CD4-positive, alpha-beta T cell treated with Interleukin-6 at 100 ng/mL for 8 hours (primary cell): ENCODE measurements at places on chromosomes 1 and 21.

DNA sequence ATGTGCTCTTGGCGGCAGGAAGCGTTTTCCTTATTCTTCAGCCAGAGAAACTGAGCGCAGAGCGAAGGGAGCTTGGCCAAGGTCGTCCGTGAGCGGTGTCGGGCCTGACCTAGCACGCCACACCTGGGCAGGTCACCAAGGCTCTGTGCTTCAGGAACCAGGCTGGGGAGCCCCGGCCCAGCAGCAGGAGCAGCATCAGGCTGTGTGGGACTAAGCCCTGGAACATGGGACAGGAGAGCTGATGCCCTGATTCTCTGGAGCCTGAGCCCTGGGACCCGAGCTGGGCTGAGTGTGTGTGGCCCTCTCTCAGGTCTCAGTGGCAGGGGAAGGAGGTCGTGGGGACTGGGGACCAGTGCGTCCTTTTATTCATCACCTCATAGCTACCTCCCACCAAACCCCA, 65.2 kb upstream of the ABCG1 start:
- DNase-seq = no peak

DNA sequence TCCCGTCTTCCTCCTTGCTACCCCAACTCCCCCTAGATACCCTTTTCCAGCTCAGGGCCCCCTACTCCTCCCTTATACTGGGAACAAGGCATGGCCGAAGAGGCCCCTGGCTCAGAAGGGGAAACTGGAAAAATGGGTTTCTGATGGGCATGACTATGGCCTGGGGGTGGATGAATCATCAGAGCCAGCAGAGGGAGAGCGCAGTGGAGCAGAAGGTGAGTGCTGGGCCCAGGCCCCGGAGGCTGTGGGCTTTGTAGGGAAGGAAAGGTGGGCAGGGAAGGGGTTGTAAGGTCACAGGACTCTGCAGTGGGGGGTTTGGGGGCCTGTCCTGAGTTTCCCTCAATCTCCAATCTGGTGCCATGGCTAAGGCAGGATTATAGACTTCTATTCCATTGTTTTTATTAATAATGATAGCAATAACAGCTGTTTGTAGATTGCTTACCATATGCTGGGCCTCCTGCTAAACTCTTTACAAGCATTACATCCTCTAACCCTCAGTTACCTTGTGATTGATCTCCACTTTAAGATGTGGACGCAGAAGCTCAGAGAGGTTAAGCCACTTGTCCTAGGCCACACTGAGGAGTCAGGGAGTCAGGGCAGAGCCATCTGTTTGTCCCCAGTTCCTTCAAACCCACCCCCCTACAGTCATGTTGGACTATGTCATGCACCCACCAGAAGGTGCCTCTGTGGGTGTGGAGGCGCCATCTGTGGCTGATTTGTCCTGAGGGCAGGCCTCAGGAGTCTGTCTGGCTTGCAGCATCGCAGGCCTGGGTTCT, 36.2 kb upstream of the ZNF362 start:
- no peak for DNase-seq

DNA sequence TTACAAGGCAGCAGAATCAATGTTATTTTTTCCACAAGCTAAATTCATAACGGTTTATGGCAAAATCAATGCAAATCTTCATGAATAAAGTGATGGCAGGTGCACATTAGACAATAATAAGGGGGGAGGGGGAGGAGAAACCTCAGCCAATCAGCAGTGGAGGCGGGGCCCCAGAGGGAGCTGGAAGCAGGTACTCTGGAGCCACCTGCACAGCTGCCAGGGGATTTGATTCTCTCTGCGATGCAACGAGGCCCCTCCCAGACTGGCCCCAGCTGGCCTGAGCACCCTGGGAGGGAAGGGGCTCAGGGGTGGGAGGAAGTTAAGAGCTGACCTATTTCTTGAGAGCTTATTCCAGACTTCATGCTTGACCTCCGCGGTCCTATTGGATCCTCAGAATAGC, 127.8 kb upstream of the IGSF21 start:
- no peak for DNase-seq

GRCh38 chr1:71245246-71245645, 164.4 kb upstream of the ZRANB2 start:
- DNase-seq = no peak

- DNase-seq = no peak
Measured at GRCh38 chr1:201710632-201711597, 118.0 kb upstream of the IPO9 start.

- no peak for DNase-seq
Measured at GRCh38 chr1:173502104-173502503, 25.0 kb downstream of the PRDX6 start.

DNA sequence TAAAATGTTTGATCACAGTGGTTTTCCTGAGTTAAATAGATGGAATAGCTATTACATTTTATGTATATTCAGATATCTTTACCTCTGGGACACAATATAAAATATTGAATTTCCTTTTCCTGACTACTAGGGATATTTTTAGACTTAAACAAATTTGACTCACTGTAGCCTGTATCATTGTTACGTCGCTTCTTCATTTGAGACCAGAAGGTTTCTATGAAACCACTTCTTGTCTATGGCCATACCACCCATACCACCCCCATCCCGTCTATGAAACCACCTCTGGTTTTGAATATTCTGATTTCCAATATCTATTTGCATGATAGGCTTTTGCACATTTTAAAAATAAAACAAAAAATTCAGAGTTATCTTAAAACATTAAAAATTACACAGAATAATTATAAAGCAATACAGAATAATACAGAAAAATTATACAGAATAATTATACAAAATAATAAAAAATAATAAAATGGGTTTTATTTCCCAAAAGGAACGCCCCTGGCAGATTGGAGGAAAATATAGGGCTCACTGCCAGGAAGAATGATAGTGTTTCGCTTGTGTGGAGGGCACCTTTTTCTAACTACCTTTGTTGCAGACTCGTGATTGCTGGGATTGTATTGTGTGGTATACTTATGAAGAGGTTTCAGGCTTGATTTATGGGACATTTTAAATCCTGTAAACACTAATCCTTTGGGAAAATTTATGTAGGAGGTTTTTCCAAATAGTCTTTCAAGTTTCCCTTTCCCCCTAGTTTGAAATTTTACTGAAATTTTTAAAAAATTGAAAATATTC, 4.7 kb downstream of the SPEN start:
- DNase-seq = no peak

DNA sequence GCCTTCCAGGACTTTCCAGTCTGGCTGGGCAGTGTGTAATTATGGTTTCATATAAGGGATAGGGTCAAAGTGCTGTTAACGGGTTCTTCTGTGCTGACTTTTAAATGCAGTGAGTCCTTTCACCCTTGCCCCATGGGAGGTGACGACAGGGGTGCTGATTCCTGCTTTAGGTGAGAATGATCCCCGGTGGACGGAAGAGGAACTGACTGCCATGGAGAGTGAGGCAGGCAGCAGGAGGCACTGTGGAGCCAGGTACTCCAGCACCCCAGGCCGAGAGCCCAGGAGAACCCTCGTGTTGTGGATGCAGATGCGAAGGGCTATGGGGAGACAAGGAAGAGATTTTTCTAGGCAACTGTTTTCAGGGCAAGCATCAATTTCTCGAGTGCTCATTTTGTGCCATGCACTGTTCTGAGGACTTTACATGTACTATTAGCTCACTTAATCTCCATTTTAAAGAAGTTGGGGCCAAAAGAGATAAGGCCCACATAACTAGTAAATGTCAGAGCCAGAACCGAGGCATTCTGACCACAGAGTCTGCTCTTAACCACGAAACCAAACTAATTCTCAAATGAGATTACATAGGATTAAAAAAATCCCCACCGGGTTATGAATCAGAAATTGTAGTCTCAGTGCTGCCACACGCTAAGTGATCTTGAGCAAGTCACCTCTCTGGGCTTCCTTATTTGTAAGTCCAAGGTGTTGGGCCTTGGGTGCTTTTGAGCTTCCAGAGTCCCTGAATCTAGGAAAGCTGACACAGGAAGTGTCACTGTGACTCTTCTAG, 28.2 kb downstream of the STPG1 start:
- DNase-seq = no peak

DNA sequence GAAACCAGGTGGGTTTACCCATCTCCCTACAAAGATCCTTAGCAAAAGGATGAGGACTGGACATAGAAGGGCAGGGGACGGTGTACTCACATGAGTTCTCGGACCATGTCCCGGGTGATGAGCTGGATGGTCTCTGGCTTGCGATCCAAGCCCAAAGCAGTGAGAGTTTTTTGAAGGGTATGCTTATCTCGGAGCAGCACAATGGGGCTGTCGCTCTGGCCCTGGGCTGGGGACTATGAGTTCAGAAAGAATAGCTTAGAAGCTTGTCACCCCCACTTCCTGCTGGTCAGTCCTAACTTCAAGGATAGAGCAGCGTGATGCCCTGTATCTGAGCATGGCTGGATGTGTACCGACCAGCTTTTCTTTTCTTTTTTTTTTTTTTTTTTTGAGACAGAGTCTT, 9.6 kb downstream of the CFAP45 start:
- DNase-seq = no peak

DNA sequence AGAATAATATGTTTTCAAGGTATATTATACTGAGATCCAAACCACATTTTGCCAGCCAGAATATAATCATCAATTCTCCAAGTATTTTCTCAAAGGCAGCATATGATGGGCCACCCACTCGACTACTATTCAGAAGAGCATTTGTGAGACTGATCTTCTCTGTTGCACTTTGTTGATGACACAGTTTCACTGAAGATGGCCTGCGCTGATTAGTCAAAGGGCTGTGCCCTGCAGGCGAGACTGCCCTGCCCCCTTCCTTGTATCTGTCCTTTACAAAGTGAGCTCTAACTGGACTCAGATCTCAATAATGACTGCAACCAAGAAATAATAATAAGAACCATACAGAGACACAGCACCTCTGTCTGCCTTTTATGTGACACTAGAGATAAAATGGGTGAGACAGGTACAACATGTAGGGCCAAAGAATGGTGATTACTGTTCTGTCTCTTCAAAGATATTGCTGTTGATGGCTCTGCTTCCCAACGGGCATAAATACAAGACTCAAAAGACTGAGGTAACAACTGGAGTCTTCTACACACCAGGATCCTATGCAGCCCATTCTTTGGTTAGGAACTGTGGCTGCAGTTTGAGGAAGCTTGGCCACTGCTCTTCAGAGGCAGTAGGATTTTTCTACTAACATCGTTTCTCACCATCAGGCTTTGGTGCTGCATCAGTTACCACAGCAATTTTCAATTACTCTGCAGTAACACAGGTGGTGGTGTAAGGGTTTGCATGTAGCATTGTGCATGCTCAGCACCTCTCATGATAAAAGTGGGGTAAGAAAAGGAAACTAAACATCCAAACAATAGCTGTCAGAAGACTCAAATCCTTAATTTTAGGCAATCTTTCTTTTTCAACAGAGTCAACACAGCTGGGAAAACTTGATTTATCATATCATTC, 481.1 kb downstream of the PTBP2 start:
- DNase-seq = no peak

- no peak for DNase-seq
Measured at GRCh38 chr1:68314151-68314780, 81.9 kb upstream of the WLS start.

DNA sequence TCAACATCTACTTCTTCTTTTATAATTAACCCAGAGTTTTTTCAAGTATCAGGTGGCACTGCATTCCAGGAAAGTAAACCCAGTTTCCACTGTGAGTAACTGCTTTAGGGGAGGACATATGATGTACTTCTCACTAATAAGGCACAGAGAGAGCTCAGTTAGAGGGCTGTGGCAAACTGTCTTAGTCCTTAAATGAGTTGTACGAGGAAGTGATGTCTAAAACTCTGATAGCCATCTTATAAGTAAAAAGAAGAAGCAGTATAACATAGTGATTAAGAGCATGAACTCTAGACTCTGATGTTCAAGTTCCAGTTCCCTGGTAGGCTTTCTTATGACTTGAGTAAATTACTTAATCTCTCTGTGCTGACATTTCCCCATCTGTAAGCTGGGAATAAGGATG, 58.7 kb upstream of the PTGS2 start:
- DNase-seq = no peak
